ENCODE measurements at places on chromosomes 3 and 15. TPM values are rescaled to one million over a fixed set of nuclear protein-coding genes. Genes with fewer than 3 reads are reported as not detected.

DNA sequence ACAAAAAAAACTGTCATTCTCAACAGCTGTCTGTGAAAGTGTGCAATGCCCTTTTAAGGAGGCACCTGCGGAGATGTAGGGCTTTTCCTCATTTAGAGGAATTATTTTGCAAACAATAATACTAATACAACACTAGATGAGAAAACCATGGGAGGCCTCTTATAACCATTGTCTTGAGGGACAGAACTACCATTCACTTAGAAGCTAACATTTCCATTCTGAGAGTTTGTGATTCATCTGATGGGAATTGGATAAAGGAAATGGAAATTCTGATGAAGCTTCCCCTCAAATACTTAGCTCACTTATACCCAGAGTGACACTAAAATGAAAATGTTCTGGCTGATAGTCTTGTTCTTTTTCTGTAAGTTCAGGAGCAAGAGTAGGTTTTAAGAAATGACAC is 147.7 kb downstream of the CADPS start:
- DNase-seq, result no peak

DNA sequence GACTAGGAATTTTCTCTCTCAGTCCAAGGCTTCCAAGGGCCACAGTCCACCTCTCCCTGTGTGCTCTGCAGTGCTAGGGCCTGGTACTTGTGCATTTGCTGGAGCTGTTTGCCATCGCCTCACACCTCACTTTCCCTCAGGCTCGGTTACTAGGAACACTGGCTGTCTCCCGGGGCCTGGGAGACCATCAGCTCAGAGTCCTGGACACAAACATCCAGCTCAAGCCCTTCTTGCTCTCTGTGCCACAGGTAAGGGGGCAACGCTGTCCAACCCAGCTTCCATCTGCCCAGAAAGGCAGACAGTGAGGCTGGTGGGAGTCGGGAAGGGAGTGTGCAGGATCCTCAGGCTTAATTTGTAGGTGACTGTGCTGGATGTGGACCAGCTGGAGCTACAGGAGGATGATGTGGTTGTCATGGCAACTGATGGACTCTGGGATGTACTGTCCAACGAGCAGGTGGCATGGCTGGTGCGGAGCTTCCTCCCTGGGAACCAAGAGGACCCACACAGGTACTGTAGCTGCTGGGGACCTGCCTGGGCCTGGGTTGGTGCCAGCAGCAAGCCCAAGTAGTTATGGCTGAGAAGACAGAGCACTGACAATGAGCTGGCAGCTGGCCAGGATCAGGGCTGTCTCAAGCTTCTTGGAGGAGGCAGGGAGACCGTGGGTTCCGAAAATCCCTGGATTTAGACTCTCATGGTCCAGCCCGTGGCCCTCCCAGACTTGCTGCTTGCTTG is 3.4 kb downstream of the PPM1M start:
- DNase-seq, result no peak

GRCh38 chr3:17740721-17741141 is 1.7 kb downstream of the TBC1D5 start:
- no peak for DNase-seq

DNA sequence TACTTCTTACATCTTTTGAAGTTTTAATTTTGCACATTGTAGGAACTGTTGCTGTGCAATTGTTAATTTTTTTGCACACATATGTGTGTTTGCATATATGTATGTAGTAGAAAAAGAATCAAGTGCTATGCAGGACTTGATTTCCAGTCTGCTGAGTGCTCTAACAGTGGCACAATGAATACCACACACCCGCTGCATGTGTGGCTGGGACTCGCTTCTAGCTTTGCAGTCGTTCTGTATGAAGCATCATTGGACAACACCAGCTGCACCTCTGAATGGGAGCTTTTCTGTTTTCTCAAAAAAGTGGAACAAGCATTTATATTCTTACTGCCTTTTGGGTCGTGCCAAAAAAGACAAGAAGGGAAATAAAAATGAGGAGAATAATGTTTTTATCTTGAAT is 564.7 kb downstream of the FOXP1 start:
- no peak for DNase-seq

GRCh38 chr3:99753268-99753975 is 64.2 kb upstream of the CMSS1 start:
- peak; percentile 40 for DNase-seq

- DNase-seq, result no peak
These were observed 506.9 kb downstream of the OCA2 start for GRCh38 chr15:27592036-27592760.

- no peak for DNase-seq
These were observed 2.7 kb upstream of the COX17 start for GRCh38 chr3:119679874-119680273.

GRCh38 chr3:80079886-80080285 is 312.1 kb upstream of the ROBO1 start:
- DNase-seq, result no peak

DNA sequence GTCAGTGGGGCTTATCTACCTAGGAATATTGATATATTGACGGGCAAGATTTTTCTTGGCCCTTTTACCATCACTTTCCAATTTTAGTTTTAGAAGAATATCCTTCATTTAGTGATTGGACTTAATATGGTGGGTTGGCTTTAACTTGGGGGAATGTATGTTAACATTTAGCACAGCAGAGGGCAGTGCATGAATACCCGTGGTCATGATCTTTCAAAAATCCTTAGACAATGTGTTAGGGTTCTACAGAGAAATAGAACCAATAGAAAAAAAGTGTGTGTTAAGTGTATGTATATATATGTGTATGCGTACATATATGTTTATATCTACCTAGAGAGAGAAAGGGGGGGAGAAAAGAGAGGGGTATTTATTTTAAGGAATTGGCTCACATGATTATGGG is 36.9 kb downstream of the GPR171 start:
- no peak for DNase-seq

GRCh38 chr3:124246949-124247348 is 255.0 kb upstream of the ROPN1 start:
- DNase-seq, result no peak

- DNase-seq, result no peak
These were observed 21.2 kb downstream of the TMEM40 start for GRCh38 chr3:12737833-12738232.

DNA sequence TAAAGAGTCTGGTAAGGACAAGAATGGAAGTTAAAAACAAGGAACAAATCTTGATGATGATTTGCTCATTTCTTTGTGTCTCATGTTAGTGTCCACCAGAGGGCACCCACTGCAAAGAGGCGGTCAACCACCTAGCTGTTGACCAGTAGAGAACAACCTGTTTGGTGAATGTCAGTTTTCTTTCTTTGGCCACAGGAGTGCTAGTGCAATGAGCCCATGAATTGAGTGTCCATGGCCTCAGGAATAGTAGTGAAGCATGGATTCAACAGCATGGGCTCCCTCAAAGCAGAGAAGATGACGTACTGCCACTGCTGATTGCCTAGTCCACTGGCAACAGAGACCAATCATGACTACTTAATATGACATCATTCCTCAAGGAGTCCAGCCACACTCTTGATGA is 10.7 kb upstream of the CNTN6 start:
- no peak for DNase-seq

DNA sequence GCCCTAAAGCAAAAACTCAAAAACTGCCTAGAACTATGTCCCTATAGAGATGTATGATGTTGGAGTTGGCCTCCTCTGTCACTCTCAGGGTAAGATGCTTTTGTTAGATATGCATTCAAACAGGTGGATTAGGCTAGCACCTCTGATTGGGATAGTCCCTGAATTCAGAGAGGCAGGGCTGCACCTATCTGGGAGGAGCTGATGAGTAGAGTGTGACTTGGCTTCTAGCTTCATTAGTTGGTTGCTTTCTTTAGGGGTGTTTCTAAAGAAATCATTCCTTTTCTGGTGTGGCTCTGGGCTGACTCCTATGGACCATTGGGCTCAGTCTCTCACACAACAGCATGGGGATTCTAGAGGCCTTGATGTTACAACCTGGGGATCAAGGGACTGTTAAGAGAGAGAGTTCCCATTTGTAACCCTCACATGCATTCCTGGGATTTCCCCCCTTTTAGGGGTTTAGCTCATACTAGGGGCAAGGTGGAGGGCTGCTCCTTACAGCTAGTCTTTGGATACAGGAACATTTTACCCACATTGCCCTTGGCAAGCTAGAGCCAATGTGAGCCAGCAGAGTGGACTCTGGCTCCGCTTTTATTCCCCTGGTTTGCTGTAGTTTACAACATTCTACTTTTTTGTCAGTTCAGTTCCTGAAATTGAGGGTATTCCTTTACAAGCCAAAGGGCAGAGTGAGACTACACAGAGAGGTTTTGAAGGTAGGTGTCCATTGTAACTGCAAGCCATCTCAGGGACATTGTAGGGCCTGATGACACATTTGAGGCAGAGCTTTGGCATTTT is 7.5 kb downstream of the ZNF592 start:
- no peak for DNase-seq

GRCh38 chr3:127016461-127016860 is 33.5 kb downstream of the PLXNA1 start:
- DNase-seq, result no peak

DNA sequence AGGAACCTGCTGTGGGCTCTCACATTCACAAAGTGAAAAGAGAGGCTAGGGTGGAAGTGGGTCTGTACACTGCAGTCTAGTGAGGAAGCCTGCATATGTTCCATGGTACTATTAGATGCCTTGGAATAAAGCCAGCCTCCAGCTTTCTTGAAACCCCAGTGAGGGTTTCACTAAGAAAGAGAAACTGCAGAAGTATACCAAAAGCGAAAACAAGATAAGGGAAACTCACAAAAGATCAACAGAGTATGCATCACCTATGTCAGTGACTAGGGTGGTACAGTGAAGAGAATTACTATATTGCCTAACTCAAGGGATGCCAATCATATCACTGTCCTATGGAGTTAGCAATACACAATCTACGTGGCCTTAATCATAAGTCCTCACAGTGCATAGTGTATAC is 212.5 kb upstream of the GADL1 start:
- peak; percentile 32 for DNase-seq

GRCh38 chr3:82130046-82130445 is 368.6 kb upstream of the GBE1 start:
- DNase-seq, result no peak

DNA sequence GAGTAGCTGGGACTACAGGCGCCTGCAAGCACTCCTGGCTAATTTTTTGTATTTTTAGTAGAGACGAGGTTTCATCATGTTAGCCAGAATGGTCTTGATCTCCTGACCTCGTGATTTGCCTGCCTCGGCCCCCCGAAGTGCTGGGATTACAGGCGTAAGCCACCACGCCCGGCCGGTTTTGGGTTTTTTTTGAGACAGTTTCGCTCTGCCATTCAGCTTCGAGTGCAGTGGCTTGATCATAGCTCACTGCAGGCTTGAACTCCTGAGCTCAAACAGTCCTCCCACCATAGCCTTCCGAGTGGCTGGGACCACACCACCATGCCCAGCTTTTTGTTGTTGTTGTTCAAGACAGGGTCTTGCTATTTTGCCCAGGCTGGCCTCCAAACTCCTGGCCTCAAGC is 16.0 kb upstream of the SCAP start:
- DNase-seq, result no peak

DNA sequence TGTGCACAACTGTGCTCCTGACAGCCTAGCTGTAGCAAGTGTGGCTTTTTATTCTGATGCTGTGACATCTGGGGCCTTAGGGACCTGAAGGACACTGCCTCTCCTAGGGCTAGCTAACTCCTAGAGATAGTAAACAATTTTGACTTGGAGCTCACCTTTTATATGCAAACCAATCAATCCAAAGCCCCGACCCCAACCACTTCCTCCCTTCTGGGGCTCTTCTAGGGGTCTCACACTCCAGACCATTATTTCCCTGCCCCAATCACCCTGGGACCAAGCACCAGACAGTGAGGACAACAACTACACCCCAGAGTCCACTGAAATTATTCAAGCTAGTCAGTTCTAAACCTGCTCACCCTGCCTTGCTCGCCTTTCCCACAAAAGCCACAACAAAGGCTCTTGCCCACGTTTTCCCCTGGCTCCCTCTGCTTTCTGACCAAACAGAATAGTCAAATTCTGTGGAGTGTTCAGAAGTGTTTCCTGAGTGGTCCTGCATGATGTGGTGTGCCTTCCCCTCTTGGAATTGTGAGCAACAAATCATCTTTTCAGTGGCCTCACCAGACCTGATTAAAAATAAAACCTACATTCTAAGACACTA is 84.2 kb upstream of the WNT5A start:
- peak; percentile 34 for DNase-seq

GRCh38 chr3:194775731-194776130 is 90.0 kb downstream of the FAM43A start:
- no peak for DNase-seq

- no peak for DNase-seq
These were observed 851 bp upstream of the TEX55 start for GRCh38 chr3:119145128-119145499.

DNA sequence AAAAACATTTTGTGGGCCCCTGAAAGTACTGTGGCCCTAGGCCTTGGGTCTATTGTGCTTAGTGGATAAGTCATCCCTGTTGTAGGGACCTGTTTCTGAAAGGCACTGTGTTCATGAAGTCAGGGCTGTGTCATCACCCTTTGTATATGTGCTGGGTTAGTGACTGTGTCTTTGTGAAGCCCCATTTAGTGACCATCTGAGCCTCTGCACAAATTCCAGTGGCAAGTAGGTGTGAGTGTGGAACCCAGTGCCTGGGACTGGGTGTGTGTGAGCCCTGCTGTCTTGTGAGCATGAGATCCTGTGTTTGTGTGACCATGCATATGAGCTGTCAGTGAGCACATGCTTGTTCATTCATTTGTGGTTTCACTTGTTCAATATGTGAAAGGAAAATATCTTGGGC is 1.2 kb upstream of the HYAL1 start:
- DNase-seq, result no peak

- no peak for DNase-seq
These were observed 25.4 kb upstream of the SLC41A3 start for GRCh38 chr3:126109146-126109879.

DNA sequence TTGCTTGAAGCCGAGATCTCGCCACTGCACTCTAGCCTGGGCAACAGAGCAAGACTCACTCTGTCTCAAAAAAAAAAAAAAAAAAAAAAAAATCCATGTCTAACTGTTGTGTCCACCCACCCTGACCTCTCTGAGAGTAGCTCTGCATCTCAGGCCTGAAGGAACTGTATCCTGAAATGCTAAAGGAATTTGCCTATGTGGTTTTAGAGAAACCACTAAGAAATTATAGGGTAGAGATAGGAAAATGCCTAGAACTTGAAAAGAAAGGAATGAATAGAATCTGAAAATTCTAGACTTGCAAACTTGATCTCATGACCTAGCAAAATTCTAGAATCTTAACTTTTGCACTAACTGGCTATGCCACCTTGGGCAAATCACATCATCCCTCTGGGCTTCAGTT is 217.5 kb upstream of the ROPN1 start:
- DNase-seq, result no peak

- no peak for DNase-seq
These were observed 228.7 kb downstream of the SLCO3A1 start for GRCh38 chr15:92082006-92082843.

STX19 gene
- not detected for total RNA-seq

LRRC34 gene
- 1.5 TPM for total RNA-seq

VPS13C gene
- 50.2 TPM for total RNA-seq

SLTM gene
- 69.8 TPM for total RNA-seq

ROPN1 gene
- total RNA-seq, result not detected

NEDD4 gene
- total RNA-seq, result 7.7 TPM

CIB2 gene
- total RNA-seq, result 7.2 TPM

SRGAP3 gene
- total RNA-seq, result 1.4 TPM

BCL2A1 gene
- total RNA-seq, result 183 TPM

Measured in GM12878 (cell line).